NCI-H1694 treated with DMSO at 0.1 percent for 48 hours (cell line): ENCODE measurements at places on chromosomes 1 and 21.

- DNase-seq, result no peak
These were observed 16.5 kb downstream of the TTF2 start for GRCh38 chr1:117076648-117077047.

- no peak for DNase-seq
These were observed 19.5 kb downstream of the MCM3AP start for GRCh38 chr21:46265736-46266525.

- DNase-seq, result no peak
These were observed 12.4 kb downstream of the SAMSN1 start for GRCh38 chr21:14533499-14534428.

- DNase-seq, result peak; percentile 5
These were observed 380.8 kb downstream of the HHIPL2 start for GRCh38 chr1:222167111-222167510.

- no peak for DNase-seq
These were observed 5.0 kb upstream of the KCNJ9 start for GRCh38 chr1:160076295-160076694.
